ENCODE measurements at places on chromosomes 12 and 14.

GRCh38 chr14:22456998-22457594 is 131.9 kb downstream of the DAD1 start:
- no peak for DNase-seq

DNA sequence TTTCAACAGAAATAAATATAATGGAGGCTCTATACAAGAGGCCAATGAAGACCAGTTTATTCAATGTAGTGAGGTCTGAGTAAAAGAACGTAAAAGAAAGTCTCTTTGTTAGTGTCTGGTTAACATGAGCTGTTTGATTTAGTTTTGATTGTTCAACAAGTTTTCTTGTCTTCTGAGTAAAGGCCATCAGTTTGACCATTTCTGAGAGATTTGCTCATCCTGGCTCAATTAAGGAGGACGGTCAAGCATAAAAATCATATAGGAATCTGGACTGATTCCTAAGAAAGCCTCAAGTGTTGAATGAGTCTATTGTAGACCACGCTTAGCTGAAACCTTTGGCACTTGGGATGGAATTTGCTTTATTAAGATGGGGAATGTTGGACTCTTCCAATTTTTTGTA is 32.5 kb upstream of the FGF23 start:
- no peak for DNase-seq

DNA sequence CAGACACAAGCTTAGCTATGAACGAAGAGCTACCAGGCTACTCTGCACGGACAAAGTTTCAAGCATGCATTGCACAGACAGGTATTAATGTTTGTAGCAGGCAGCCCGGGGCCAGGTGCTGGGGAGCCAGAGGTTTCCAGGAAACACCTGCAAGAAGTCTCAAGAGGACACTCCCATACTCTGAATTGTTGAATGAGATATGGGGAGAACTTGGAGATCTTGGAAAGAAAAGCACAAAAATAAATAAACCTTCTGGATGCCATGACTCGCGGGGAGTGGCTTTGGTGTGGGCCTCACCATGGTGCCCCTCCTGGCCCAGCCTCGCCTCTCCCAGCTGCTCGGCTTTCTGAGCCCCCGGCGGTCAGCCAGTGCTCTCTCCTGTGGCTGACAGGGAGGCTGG is 186.8 kb downstream of the TTC7B start:
- no peak for DNase-seq

DNA sequence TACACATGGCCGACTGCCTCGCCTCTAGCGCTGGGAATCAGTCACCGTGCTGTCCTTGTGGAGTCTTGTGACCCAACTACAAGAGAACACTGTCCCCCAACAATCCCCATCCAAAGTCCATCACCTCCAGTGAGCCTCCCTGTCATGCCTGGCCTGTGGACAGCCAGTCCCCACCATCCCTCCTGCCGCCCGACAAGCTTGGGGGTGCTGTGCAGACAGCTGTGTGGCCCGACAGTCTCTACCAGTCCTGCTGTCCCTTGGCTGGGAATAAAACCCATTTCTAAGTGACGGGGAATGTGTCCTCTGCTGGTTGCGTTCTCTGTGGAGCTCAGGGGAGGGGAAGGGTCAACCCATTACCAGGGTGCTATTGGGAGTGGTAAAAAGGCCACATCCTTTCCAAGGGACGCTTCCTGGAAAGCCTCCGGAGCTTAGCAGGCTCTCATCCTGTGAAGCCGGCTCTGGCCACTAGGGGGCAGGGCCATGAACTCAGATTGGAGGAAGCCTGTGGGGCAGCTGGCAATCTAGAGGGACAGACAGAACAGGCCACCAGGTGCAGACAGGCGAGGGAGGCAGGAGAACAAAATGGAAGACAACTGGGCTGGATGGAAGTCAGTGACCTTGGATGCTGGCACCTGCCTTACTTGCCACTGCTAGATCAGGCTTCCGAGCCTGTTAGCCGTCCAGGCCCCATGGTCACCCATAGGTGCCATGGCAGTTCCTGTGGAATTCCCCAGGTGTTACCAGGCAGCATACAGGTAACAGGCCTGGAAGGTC is 12.0 kb upstream of the BLTP3B start:
- peak; percentile 69 for DNase-seq

- DNase-seq: no peak
Measured at GRCh38 chr14:58832095-58832521, 194.3 kb downstream of the DACT1 start.

DNA sequence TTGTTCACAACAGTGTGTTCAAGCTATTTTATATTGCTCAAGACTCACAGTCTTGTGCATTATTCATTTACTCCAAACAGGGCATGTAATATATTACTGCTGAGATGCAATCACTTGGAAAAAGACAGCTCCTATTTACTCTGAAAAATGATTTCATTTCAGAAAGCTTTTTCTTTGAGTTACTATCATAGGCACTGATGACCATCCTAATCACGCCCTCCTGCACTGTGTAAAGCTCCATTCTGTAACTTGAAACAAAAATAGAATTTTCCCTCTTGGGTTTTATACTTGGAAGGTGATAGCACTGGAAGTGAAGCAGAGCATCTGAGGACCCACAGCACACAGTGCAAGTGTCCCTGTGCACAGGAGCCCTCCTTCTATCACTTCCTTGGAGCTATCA is 55.6 kb downstream of the RTN1 start:
- no peak for DNase-seq

- no peak for DNase-seq
Measured at GRCh38 chr12:89187507-89187906, 164.8 kb downstream of the DUSP6 start.

DNA sequence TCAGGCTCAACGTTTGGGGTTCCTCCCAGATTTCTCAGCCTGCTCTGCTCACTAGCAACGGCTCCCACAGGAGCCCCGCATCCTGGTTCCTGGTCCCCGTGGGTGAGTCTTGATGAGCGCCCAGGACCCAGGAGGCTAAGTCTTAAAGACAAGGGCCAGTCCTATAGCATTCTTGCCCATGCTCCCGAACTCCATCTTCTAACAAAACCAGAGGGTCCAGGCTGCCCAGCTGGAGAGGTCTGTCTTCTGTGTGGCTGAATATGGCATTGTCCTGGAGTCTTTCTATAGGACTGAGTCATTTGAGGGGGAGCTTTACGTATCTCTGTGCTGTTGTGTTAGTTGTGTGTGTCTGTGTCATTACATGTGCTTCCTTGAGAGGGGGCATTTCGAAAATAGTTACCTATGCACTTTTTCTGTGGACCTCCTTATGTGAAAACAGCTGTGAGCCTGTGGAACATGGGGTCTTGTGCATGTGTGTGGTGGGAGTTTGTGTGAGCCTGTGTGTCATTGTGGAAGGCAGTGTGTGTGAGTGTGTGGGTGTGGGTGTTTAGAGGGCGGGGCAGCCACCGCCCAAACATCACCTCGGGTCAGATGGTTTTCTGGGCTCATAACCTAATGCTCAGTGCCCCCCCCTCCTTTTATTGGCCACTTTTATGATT is 9.1 kb upstream of the TBX5 start:
- no peak for DNase-seq

DNA sequence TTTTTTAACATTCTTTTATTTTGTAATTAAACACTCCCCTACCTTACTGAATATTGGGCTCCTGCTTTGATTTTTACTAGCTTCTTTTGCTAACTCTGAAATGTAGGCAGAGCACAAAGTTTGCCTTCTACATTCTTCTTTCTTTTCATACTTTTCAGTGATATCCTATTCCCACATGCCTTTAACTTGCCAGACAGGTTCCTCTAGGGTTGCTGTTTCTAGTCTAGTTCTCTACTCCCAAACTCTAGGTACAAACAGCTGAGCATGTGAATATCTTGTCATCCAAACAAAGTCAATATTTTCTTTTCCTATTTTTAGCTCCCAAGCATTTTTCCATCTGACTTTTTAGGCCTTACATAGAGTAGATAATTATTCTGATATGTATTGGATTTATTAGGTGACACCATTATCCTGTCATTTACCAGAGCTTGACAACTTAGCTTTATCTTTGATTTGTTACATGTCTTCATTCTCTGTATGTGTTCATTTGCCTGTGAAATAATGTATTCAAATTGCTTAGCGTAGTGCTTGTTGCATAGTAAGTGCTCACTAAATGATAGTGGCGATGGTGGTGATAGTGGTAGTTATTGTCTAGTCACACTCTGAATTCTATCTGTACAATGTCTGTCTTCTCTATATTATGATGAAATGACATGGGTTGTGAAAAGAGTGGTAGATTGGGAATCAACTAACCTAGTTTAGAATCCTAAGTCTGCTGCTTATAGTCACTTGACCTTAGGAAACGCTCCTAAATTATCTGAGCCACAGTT is 73.6 kb upstream of the DNM1L start:
- no peak for DNase-seq

DNA sequence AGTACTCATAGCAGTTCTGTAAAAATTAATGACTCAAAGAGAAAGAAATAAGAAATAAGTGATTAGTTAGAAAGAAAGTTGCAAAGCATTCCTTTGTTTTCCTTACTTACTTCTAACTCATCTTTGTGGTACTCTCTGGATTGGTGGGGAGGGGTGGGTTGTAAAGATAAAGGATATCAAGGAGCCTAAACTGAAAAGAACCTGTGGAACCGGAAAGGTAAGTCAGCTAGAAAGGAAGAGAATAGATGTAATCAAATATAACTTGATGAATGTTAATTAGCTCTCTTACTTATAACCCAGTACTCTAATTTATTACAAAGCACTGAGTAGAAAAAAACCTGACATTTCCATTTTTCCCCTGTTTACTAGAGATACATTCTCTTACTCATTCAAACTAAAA is 37.5 kb upstream of the KRR1 start:
- DNase-seq: no peak

GRCh38 chr12:46242569-46242968 is 26.3 kb downstream of the SLC38A1 start:
- DNase-seq: no peak

- no peak for DNase-seq
Measured at GRCh38 chr14:69784942-69785341, 12.1 kb downstream of the SLC10A1 start.

- peak; percentile 24 for DNase-seq
Measured at GRCh38 chr14:76918782-76919394, 92.7 kb downstream of the LRRC74A start.

GRCh38 chr14:65566820-65567522 is 154.4 kb downstream of the FUT8 start:
- no peak for DNase-seq

- DNase-seq: no peak
Measured at GRCh38 chr12:11839091-11839641, 189.7 kb downstream of the ETV6 start.

GRCh38 chr12:64070454-64070853 is 151.6 kb downstream of the KICS2 start:
- DNase-seq: no peak

DNA sequence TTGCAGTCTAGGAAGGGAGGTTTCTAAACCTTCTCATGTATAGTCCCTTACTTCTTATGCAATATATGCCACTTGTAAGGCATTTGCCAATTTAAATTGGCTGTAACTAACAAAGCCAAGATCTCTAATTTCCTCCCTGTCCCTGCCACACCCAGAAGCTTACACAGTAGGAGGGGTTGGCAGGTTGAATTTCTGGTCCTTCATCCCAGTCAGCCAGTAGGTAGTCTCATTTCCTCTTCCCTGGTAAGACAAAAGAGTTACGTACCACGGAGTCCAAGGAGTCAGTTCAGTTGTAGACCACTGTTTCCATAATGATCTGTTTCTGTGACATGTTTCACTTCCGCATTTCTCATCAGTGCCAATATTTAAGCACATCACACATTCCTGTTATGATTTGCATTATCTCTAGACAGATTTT is 47.0 kb upstream of the PLBD1 start:
- DNase-seq: no peak

DNA sequence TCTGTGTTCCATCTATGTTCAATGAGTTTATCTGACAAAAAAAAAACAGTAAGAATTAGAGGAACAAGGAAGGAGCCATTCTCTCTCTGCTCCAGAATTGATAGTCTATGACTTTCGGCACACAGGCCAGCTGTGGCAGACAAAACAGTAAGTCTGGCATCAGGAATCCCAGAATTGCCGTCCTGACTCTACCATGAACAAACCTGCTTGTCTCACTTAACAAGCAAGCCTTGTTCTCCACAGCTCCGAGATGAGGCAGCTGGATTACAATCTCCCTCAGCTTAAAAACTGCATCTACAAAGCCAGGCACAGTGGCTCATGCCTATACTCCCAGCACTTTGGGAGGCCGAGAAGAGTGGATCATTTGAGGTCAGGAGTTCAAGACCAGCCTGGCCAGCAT is 153.6 kb upstream of the TMCC3 start:
- DNase-seq: no peak

GRCh38 chr12:128968668-128969067 is 115.4 kb downstream of the GLT1D1 start:
- DNase-seq: no peak

DNA sequence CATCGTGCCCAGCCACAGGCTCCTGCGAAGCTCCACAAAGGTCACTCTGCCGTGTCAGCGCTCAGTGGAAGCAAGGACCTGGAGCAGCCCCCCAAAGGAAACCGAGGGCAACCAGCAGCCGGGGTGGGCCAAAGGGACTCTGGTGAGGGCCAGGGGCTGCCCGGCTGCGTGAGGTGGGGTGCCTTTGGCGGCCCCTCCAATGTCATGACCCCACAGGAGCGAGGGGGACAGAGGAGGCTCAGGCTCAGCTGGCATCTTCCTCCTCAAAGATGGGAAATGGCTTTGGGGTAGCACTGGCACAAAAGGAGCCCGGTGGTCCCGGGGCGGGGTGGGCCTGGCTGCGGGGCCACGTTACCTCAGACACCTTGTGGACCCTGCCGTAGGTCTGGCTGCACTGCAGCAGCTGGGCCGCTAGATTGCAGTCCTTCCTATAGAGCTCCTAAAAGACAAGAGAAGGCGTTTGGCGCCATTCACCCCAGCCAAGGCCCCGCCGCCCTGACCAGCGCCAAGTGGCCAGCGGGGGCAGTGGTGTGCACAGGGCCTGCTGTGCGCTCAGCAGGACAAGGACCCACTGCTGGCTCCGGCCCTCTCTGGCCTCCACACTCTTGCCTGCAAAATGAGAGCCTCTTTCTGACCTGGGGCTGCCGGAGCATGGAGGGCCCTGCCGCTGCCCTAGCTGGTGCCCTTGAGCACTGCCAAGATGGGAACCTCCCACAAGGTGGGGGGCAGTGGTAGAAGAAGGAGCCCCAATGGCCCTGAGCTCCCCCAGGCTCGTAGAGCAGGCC is 46.9 kb downstream of the BEGAIN start:
- DNase-seq: peak; percentile 31

DNA sequence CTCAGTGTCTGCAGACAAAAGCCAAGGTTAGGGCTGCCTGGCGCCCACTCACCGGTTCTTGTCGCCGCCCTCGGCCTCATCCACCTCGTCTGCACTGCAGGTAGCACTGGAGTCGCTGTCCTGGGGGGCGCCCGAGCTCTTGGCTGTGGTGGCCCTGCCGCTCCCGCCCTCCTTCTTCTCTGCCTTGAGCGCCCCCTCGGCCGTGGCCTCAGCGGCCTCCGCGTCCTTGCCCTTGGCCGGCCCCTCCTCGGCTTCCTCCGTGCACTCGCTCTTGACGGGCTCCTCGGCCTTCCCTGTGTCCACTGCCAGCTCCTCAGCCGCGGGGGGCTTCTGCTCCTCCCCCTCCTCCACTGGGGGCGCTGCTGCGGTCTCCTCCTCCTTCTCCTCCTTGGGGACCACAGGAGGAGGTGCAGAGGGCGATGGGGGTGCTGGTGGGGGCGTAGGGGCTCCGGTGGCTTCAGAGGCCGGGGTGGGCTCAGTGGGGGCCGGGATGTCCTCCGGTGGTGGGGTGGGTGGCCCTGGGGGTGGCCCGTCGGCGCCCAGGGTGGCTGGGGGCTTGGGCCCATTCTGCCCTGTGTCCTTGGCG is 77.2 kb downstream of the RFLNA start:
- DNase-seq: no peak

GRCh38 chr12:15956010-15956409 is 44.9 kb downstream of the DERA start:
- DNase-seq: no peak
